ENCODE measurements at places on chromosomes 12 and 14.

- DNase-seq, result no peak
Observed at GRCh38 chr12:13045816-13046215, 1.6 kb downstream of the FAM234B start.

- DNase-seq, result peak; percentile 99
Observed at GRCh38 chr14:61462566-61463193, 141.3 kb downstream of the PRKCH start.

DNA sequence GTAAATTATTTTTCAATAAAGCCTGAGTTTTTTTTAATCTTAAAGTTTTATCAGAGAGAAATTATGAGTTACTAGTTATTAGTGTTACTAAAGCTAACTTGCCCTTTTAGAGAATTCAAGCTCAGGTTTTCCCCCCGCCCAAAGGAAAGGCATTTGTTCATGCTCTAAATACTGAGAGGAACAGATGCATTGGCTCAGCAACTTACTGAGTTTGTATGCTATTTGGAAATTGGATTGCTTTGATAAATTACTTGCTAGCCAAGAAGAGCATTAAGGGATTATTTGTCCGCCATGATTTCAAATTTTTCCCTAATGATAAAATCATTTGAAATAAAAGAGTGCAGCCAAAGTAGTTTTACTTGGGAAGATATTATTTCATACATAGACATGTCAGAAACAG, 149.4 kb downstream of the METTL25 start:
- DNase-seq, result peak; percentile 7

DNA sequence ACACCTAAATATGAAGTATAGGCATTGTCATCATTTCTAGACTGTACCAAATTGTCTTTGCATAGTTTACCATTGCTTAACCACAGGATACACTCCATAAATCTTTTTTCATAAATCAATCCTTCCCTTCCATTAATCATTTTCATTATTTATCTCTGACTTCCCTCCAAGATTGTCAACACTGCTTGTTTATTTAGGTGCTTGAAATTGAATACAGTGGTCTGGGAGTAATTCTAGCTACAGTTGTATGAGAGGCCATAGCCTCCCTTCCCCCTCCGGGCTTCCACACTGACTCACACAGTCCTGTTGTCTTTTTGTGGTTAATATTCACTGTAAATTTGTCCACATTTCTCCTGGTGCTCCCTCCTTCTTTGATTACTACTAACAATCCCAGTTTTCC, 114.2 kb upstream of the ARID2 start:
- no peak for DNase-seq

DNA sequence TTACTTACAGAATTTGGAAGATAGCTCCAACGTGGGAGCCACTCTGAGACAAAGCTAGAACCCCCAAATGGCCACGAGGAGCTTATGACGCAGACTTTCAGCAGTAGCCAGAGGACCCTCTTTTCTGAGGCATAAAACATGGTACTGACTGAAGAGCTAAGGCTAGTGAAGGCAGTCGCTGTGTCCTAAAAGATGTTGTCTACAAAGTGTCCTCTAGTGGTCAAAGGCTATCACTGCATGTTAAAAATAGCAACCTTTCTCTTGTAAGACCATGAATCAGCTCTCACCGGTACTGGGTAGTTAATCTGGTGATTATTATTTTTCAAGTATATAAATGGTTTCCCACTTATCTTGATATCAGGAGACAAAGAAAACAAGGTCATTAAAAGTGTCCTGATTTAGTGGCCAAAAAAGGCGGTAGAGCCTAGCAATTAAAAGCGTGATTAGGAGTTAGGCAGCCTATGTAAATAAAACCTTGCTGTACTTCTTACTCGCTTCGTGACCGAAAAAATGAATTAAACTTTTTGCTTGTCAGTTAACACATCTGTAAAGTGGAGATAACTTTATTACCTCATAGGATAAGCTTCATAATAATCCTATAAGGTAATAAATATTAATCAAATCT, 47.0 kb upstream of the LGR5 start:
- peak; percentile 79 for DNase-seq

GRCh38 chr14:68513838-68514607, 278.8 kb downstream of the ZFP36L1 start:
- no peak for DNase-seq

- DNase-seq, result no peak
Observed at GRCh38 chr12:80714055-80714454, 2.7 kb upstream of the MYF5 start.

- DNase-seq, result no peak
Observed at GRCh38 chr12:34395056-34396005, 373.0 kb downstream of the ALG10 start.

DNA sequence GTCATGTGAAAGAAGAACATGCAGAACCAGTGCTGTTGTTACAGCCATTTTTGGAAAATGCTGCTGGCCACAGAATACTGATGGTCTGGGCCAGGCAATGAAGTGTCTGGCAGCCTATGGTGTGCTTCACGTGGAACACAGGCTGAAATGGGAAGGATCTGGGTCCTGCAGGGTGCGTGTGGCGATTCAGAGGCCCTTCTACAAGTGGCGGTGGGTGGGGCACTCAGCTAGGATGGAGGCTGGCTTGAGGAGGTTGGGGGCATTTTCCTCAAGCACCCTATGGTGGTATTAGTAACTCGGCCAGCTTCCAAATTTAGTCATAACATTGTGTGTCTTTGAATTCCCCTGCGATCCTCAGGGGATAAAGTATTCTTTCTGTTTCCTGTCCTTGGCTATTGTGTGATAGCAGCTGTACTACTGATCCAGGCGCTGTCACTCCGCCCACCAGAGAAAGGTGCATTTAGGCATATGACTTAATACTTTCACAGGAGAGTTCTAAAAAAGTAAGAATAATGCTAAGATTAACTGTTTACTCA, 9.2 kb upstream of the RAD52 start:
- DNase-seq, result no peak

GRCh38 chr12:42744539-42745182, 155.1 kb upstream of the PRICKLE1 start:
- no peak for DNase-seq

GRCh38 chr12:87439990-87440827, 589.0 kb downstream of the C12orf50 start:
- DNase-seq, result no peak

DNA sequence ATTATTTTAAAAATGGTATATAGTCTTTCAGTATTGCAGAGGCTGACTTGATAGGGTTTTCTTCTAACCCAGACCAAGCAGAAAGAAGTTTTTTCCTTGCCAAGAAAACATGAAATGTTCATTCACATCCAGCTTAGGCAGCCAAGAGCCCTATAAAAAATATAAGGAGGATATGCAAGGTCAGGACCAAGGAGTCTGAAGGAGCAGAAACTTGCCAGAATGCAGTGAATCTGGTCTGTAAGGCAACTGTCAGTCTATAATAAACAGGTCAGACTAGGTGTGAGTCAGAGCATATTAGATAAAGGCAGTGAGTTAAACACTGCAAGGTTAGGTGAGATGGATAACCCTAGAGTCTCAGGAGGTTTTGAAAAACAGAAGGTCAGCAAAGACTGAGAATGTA, 645.5 kb downstream of the C12orf50 start:
- DNase-seq, result no peak

GRCh38 chr14:105742531-105742848, 216.1 kb downstream of the TMEM121 start:
- no peak for DNase-seq
